Calu3 (cell line): ENCODE measurements at places on chromosomes 3 and 15.

DNA sequence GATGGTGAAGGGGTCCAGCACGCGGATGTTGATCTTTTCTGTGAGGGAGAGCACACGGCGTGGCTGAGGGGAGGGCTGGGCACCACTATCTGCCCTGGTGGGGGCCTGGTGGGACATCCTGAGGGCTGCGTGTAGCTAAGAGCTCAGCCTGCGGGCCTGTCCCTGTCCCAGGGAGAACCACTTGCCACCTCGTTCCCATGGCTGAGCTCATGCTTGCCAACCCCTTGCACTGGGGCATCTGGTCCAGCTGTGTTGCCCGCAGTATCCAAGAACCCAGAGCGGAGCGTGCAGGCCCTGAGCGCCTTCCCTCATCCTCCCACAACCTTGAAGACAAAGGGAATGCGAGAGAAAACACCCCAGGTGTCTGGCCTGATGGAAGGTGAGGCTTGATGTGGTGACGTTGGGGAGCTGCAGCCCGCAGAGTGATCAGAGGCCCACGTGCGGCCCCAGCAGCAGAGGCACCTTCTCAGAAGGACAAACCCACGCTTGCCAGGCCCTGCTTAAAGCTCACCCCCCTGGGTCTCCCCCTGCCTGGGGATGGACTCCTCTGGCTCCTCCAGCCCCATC, 28.9 kb downstream of the TKT start:
- H3K36me3 ChIP-seq, result peaks cover 80% of the 10 kb centered on the region
- H3K4me1 ChIP-seq, result no peaks in the 10 kb centered on the region
- DNase-seq, result no peak

DNA sequence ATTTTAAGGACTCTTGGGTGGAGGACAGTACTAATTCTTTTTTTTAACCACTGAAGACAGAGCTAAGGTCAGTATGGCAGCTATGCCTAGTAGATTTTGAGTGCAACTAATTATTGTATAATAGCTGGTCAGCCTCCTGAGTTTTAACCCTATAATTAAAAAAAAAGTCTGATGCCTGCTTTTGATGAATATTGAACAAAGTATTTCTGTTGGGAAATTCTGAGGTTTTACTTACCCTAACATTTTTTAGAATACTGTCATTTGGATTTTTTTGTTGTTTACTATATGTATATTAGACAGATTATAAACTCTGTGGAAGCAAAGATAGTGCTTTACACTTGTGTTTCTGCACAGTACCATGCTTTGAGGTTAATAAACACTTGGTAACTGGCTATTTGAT, 20.8 kb downstream of the TCF12 start:
- no peak for DNase-seq
- no peaks in the 10 kb centered on the region for H3K27me3 ChIP-seq
- peaks cover 5% of the 10 kb centered on the region for H3K36me3 ChIP-seq
- H3K27ac ChIP-seq, result no peak overlapping the region

- no peak for DNase-seq
- no peak overlapping the region for H3K4me3 ChIP-seq
- H3K36me3 ChIP-seq, result no peaks in the 10 kb centered on the region
Observed at GRCh38 chr3:89571707-89572106, 464.3 kb downstream of the EPHA3 start.

GRCh38 chr3:150544726-150545125, 1.6 kb downstream of the SERP1 start:
- DNase-seq, result no peak
- H3K4me1 ChIP-seq, result peaks cover 55% of the 10 kb centered on the region
- H3K36me3 ChIP-seq, result peaks cover 81% of the 10 kb centered on the region
- no peaks in the 10 kb centered on the region for H3K27me3 ChIP-seq
- peak overlapping the region; percentile 98 for H3K27ac ChIP-seq

DNA sequence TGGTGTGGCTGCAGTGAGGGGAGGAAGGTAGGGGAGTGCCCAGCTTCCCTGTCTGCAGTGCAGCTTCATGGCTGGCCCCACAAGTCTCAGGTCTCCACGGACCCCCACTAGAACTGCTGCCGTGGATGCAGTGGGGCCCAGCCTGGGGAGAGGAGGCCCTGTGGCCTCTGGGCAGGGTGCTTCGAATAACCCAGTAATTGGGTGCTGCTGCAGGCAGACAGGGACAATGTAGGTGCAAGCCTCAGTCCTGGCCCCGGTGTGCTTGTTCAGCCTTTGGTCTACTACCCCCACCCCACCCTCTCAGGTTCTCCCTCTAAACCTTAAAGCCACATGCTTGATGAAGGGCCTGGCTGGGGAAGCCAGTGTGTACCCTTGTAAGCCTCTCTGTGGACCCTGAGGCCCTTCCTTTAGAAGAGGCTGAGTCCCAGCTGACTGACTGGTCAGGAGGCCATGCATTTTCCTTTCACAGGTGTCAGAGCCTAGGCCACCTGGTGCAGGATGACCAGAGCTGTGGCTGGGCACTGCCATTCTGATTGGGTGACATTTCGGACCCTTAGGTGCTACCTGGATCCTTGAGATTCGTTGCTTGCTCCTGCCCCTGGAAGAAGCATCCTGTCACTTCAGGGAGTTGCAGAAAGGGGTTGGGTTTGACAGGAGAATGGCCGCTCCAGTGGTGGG, 21.1 kb upstream of the EXOG start:
- H3K27me3 ChIP-seq, result no peaks in the 10 kb centered on the region
- H3K4me3 ChIP-seq, result no peak overlapping the region
- H3K4me1 ChIP-seq, result peaks cover 16% of the 10 kb centered on the region
- no peaks in the 10 kb centered on the region for H3K36me3 ChIP-seq
- H3K27ac ChIP-seq, result no peak overlapping the region

DNA sequence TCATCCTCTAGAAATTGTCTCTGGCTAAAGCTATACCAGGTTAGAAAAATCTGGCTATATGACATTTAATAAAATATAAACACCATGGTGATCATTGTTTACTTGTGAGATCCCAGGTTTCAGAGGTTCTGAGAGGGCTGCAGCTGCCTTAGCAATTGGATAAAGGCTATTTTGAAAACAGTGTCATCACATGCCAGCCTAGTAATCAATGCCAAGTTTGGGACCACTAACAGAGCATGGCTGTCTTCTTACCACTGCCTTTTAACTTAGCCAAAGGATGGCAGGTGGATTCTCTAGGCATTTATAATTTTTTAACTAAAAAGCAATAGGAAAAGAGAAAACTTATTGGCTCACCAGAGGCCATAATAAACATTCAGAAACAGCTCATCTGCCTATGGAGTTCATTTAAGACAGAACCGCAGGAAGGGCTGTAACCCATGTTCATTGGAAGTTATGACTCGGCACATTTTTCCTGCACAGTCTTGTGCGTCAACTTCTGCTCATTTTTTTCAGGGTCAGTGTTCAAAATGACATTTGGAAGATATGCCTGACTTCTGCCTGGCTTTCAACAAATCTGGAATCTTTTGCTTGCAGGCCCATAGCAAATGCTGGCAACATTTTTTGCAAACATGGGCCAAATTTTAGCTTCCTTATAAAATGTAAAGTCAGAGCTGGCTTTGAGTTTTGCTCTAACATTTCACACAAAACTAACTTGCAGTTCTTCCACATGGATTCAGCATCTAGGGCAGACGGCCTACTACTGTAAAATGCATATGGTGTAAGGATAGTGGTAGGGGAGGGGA, 476.0 kb upstream of the TBL1XR1 start:
- no peaks in the 10 kb centered on the region for H3K36me3 ChIP-seq
- no peaks in the 10 kb centered on the region for H3K27me3 ChIP-seq
- no peak for DNase-seq
- H3K4me3 ChIP-seq, result no peak overlapping the region

- peak overlapping the region; percentile 90 for H3K27ac ChIP-seq
- peaks cover 41% of the 10 kb centered on the region for H3K36me3 ChIP-seq
- DNase-seq, result peak; percentile 44
- H3K4me1 ChIP-seq, result no peaks in the 10 kb centered on the region
- peak overlapping the region; percentile 98 for H3K4me3 ChIP-seq
Observed at GRCh38 chr3:107525644-107526305, 3.0 kb downstream of the BBX start.

- no peaks in the 10 kb centered on the region for H3K4me1 ChIP-seq
- no peak for DNase-seq
- no peak overlapping the region for H3K27ac ChIP-seq
- H3K36me3 ChIP-seq, result no peaks in the 10 kb centered on the region
Observed at GRCh38 chr15:48993380-48993779, 29.7 kb upstream of the SHC4 start.

DNA sequence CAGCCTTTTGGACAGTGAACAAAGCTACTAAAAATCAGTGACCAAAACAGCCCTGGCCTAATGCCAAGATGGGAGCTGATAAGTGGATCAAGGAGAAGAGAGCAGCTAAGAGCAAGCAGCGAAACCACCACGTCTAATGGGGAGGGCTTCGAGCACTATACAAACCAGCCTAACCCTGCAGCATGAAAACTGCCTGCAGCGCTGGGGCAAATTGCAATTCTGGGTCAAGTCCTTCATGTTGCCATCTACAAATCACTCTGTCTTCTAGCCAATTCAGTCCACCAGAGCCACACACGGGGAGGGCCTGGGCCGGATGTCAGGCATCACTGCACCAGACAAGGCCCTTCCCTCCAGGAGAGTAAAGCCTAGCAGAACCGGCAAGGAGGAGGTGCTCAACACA, 30.5 kb upstream of the SPATA12 start:
- H3K4me3 ChIP-seq, result no peak overlapping the region
- H3K4me1 ChIP-seq, result no peaks in the 10 kb centered on the region
- no peak overlapping the region for H3K27ac ChIP-seq
- peaks cover 6% of the 10 kb centered on the region for H3K36me3 ChIP-seq
- no peaks in the 10 kb centered on the region for H3K27me3 ChIP-seq

DNA sequence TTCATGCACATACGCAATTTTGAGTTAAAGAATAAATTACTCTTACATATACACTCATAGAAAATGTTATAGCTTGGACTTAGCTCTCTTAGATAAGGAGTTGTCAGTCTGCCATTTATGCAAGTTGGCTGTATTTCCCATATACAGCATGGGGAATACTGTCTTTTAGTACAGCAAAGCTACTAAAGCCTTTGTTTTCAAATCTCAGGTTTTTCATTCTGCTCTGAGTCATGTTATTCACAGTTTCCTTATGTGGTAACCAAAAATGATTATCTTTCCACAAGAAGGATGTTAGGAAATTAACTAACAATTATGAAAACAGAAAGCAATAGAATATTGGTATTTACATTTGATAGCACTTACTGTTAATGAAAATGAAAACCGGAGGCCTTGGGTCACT, 4.3 kb upstream of the TIPARP start:
- H3K36me3 ChIP-seq, result peaks cover 16% of the 10 kb centered on the region
- H3K27me3 ChIP-seq, result no peaks in the 10 kb centered on the region
- H3K4me3 ChIP-seq, result no peak overlapping the region
- no peak overlapping the region for H3K27ac ChIP-seq
